Memory B cell (primary cell): ENCODE measurements at places on chromosomes 11 and 22.

GRCh38 chr22:31530823-31531195, 34.5 kb downstream of the SFI1 start:
- no peak for DNase-seq

DNA sequence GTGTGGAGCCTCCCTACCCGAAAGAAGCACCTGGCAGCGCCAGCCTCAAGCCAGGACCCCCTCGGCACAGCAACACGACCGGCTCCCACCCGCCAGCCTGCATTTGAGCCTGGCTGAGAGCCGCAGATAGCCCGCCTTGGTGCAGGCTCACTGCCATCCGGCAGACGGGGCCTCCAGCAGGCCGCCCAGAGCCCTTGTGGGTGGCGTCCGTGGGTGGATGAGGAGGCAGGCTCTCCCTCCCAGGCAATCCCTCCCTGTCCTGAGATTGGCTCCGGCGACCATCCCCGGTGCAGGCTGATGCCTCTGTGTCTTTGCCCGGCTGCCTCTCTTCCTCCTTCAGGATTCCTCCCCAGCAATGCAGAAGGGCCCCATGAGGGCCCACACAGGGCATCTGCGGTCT, 1527.9 kb downstream of the BRD1 start:
- DNase-seq: no peak

DNA sequence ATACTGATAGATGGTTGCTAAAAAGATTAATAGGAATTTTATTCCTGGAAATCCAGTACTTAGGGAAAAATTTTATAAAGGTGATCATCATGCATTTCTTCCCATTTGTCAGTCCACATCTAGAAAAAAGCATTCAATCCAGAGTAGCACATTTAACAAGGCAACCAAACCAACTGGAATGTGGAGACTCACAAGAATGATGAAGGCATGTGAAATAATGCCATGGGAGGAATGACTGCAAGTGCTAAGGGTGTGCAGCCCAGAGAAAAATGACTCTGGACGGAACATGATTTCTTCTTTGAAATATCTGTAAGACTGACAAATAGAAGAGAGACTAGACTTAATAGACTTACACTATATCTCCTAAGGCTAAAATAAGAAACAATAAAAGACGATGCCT, 33.8 kb downstream of the BLID start:
- DNase-seq: no peak

GRCh38 chr11:16252373-16252772, 104.0 kb downstream of the SOX6 start:
- DNase-seq: no peak

DNA sequence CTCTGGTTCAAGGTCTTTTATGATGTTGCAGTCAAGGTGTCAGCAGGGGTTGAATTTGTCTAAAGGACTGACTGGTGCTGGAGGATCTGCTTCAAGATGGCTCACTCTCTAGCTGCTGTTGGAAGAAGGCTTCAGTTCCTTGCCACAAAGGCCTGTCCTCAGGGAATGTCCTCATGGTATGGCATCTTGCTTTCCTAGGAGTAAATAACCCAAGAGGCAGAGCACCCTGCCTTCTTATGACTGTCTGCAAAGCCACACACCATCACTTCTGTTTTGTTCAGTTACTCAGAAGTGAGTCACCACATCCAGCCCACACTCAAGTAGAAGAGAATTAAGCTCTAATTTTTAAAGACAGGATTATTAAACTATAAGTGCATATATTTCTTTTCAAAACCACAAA, 45.2 kb downstream of the PLAAT5 start:
- no peak for DNase-seq

- DNase-seq: no peak
These were observed 39.5 kb upstream of the SLC1A2 start for GRCh38 chr11:35458846-35459245.

GRCh38 chr11:64023712-64024710, 11.7 kb upstream of the FLRT1 start:
- DNase-seq: no peak

DNA sequence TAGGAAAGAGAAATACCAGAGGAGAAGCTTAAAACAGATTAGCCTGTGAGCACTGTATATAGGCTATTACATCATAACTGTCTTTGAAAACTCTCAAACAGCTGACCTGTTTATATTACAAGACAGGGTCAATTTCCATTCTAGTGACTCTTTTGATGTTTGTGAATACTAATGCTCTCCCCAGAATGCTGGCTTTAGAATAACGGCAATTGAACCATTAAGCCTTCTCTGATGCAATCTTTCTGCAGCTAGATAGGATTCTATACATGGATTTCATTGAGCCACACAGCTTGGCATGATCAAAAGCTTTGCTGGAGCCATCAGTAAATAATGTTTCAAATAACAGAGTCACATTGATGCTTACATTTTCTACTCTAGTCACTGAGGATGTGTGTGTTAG, 122.7 kb upstream of the FAT3 start:
- no peak for DNase-seq

DNA sequence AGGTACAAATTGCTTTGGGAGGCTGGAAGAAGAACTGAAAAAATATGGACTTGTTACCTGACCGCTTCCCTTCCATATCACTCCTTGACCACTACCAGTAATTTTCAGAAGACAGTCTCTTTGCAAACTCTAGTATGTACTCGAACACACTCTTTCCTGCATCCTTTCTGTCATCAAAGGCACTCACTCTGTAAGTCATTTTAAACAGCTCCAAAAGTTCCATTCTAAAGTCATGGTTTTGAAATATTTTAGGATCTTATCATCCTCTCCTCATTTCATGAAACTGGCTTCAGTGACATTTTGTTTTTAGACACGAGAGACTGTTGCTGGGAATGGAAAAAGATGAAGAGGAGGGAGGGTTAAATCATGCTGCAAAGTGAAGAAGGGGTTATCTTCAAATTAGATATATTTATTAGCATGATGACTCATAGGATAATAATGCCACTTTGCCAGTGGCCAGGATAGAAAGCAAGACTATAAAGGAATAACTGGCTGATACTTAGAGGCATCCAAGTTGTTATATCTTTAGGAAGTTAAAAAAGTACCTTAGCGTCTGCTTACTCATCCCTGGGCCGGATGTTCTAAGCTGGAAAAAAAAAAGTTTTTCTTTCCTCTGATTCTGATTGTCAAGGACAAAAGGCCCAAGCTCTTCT, 549.3 kb downstream of the METTL15 start:
- no peak for DNase-seq

DNA sequence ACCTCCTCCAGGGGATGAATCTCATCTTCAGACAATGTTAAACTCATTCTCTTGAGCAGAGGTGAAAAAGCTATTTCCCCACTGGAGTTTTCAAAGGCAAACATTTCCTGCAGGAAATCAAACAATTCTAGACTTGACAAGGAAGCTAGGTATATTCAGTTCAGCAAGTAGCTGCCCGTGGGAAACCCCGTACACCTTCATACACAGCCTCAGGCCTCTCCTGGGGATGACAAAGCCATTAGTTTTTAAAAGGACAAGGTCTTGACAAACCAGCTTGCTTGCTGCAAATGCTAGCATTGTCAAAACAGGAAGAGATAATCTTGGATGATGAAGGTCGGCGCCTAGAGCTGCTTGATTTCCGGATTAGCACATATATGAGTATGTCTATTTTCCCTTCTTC, 1630.8 kb upstream of the TENM4 start:
- no peak for DNase-seq

- DNase-seq: no peak
These were observed 21.8 kb upstream of the PIK3C2A start for GRCh38 chr11:17229481-17230152.

- DNase-seq: no peak
These were observed 33.3 kb upstream of the CACNG2 start for GRCh38 chr22:36736701-36737320.

DNA sequence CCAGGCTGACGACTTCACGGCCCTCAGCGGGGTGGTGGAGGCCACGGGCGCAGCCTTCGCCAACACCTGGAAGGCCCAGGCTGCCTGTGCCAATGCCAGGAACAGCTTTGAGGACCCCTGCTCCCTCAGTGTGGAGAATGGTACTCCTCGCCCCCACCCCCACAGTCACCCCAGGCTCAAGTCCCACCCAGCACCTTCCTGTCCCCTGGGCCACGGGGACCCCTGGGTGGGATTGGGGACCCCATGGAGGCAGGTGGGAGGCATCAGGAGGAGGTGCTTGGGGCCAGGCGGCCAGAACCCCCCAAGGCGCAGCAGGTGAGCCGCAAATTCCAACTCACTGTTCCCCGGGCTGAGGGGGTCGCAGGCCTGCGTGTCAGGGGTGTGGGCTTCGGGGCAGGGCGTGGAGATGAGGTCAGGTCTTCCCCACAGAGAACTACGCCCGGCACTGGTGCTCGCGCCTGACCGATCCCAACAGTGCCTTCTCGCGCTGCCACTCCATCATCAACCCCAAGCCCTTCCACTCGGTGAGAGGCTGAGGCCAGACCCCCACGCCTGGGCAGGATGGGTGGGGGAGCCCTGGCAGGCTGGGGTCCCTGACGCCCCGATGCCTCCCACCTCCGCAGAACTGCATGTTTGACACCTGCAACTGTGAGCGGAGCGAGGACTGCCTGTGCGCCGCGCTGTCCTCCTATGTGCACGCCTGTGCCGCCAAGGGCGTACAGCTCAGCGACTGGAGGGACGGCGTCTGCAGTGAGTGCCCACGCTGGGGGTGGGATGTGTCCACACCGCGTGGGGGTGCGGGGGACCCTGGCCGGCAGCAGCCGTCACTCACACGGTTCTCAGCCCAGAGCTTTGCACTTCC, 9.4 kb downstream of the MUC5B start:
- DNase-seq: no peak

GRCh38 chr11:32888805-32889204, 3.8 kb upstream of the QSER1 start:
- DNase-seq: no peak

DNA sequence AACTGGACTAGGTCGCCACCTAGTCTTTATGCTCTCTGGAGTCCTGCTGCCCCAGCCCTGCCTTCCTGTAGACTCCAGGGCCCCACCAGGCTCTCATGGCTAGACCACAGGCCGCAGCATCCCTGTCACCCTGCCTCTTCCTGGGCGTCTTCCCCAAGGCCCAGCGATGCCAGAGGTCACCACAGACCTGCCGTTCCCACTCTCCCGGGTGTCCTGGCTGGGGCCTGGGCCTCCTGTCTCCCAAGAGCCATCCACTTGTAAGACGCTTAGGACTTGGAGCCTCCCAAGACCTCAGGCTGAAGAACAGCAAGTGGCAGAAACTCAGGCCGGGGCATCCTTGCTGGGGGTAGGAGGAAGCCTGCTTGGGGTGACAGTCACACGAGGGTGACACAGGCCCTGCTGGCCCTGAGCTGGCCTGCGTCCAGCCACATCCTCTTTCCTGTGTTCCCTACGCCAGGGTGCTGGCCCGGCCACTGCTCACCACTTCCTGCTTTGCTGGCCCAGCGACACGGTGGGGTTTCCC, 2.0 kb upstream of the TCIRG1 start:
- DNase-seq: no peak

GRCh38 chr22:48366056-48366455, 1461.6 kb downstream of the BRD1 start:
- no peak for DNase-seq

DNA sequence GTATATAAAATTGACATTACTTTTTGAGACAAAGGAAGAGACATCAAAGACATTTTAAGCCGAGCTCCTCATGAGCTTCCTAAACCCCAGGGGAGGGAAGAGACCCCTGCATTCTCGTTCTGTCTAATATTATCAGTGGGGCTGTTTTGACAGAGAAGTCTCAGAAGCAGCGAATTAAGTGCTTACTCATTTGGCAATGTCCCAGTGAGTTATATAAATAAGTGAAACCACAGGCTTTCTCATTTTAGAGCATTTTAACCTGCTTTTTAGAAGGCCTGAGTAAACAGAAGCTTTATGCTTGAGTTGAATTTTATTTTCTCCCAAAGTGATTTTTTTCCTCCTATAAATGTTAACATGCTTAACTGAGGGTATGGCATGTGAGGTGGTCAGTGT, 23.2 kb upstream of the C1QTNF4 start:
- DNase-seq: no peak

GRCh38 chr22:17366830-17367229, 2.4 kb upstream of the CECR2 start:
- no peak for DNase-seq

DNA sequence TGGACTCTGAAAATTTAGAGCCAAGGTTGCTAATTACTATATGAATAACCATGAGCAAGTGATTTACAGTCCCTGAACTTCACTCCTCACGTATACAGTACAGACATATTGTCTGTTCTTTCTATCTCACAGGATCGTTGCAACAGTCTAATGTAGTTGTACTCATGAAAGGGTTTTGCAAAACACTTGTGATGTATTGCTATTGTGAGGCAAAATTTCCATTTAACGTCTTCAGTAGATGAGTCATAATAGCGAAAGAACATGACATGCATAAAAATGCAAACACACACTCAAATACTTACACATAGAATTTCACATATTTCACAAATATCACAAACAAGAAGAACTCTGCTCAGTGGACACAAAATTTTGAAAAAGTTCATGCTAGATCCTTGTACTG, 134.6 kb upstream of the TRPC6 start:
- DNase-seq: no peak

DNA sequence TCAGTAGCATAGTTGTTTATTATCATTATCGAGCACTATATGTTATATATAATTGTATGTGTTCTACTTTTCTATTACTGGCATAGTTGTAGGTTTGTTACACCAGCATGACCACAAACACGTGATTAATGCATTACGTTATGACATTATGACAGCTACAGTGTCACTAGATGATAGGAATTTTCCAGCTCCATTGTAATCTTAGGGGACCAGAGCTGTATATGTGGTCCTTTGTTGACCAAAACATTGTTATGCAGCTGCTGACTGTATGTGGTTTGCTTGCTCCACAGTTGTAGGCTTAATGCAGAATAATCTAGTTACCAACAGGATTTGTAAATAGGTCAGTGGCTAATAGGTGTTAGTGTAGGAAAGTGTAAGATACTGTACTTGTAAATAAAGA, 66.1 kb downstream of the HSD17B12 start:
- no peak for DNase-seq

GRCh38 chr11:1389103-1389931, 417 bp upstream of the BRSK2 start:
- peak; percentile 98 for DNase-seq
